ENCODE measurements at places on chromosomes 2 and 18.

DNA sequence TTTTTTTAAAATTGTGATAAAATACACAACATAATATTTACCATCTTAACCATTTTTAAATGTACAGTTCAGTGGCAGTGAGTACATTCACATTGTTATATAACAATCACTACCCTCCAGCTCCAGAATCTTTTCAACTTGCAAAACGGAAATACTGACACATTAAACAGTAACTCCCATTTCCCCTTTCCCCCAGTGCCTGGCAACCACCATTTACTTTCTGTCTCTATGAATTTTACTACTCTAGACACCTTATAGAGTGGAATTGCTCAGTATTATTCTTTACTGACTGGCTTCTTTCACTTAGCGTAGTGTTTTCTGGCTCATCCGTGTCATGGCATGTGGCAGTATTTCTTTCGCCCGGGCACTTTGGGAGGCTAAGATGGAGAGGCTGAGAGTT, 32.6 kb downstream of the FASTKD2 start:
- DNase-seq, result no peak

- DNase-seq, result no peak
Measured at GRCh38 chr2:230140667-230141066, 71.9 kb upstream of the SLC16A14 start.

DNA sequence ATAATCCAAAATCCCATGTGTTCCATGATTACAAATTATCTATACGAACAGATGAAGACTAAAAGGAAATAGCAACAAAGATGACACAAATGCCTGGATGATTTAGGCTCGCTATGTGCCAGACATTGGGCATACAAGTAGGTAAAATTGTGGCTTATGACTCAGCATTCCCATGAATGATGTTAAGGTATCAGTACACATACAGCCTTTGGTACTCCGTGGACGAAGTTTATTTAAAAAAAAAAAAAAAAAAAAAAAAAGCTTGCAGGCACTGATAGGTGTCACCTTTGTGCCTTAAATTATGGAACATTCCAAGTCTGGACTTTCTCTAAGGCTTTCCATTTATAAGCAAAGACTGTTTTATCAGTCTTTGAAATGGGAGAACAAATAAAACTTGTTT, 2.7 kb downstream of the CHAC2 start:
- no peak for DNase-seq

GRCh38 chr2:119608553-119608952, 64.3 kb downstream of the CFAP221 start:
- DNase-seq, result no peak

DNA sequence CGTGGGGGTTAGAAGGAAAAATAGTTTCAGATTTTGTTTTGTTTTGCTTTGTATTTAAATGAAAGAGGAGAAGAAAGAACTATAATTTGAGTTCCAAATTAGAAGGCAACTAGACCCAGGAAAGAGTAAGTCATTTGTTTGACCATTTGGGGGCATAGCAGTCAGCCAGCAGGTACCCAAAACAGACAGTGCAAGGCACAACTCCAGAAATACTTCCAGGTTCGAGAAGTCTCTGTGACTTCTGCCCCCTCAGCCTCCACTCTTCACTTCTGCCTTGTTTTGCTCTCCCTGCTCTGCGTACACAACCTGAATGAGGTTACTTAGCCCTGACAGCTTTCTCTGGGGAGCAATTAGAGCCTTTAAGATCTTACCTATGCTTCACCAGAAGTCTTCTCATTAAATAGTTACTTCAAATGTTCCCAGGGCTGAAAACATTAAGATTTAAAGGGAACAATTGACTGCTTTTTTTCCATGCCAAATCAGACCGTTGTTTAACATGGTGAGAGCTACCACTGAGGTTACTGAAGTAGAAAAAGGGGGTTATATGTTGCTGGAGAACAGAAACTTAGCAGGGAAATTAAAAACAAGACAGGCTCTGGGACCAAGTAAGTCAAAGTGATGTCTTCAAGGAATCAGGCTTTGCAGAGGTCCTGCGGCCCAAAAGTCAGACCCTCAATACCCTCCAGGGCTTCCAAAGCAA, 216.9 kb downstream of the BCL11A start:
- DNase-seq, result no peak

DNA sequence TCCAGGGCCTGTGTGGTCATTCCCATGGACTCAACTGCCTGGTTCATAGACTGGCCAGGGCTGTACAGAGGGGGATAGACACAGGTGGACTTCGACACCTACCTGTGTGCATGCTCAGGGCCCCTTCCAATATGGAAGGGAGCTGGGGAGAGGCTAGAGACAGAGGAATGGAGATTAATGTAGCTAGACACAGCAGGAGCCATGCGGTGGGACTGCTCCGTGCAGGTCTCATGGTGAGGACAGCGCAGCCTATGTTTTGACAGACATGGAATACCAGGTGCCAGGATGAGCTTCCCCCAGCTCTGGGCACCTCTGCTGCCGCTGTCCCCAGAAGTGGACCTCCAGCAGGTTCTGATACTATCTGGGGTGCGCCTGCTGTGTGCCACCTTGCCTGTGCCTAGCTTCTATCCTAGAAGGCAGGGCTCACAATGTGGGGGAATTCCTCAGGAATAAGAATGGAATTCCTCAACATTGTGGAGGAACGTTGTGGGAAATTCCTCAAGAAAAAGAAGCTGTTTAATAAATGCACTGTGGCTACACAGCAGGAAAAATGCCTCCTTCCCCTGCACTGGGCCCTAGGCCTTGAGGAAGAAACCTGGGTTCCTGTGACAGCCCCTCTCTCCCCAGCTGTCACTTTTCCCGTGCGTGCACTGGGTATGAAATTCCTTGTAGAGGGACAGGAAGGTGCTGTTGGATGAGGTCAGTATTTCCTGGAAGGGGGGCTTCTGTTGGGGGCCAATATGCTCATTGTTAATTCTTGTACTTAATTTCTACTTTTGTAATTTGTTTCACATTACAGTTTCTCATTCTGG, 7.3 kb downstream of the IL1R1 start:
- no peak for DNase-seq
